ENCODE measurements at places on chromosomes 7 and 10. TPM values are rescaled to one million over a fixed set of nuclear protein-coding genes. Genes with fewer than 3 reads are reported as not detected.

SLC39A12 gene
- total RNA-seq, result not detected

TAC1 gene
- not detected for total RNA-seq

CDK14 gene
- 23.4 TPM for total RNA-seq

CCDC136 gene
- total RNA-seq, result 3.2 TPM

ERLIN1 gene
- 74.7 TPM for total RNA-seq

IL2RA gene
- not detected for total RNA-seq

RHOBTB1 gene
- 20.0 TPM for total RNA-seq

CALHM2 gene
- total RNA-seq, result 28.0 TPM

UTF1 gene
- not detected for total RNA-seq

TMEM196 gene
- not detected for total RNA-seq

EBF3 gene
- 41.7 TPM for total RNA-seq

PALD1 gene
- 0.40 TPM for total RNA-seq

- no peak for DNase-seq
These were observed 62.0 kb downstream of the KIAA1549 start for GRCh38 chr7:138919216-138919615.

GRCh38 chr7:25369786-25370185 lies 141.5 kb upstream of the NPVF start:
- no peak for DNase-seq

DNA sequence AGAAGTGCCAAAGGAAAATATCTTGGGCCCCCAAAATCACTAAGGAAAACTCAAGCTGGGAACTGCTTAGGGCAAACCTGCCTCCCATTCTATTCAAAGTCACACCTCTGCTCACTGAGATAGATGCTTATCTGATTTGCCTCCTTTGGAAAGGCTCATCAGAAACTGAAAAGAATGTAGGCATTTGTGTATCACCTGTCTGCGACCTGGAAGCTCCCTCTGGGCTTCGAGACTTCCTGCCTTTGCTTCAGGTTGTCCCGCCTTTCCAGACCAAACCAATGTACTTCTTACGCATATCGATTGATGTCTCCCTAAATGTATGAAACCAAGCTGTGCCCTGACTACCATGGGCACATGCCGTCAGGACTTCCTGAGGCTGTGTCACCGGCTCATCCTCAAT lies 14.5 kb upstream of the LRRC72 start:
- DNase-seq, result no peak

GRCh38 chr10:104368381-104368780 lies 14.7 kb downstream of the CFAP58 start:
- no peak for DNase-seq

- DNase-seq, result no peak
These were observed 325.6 kb downstream of the PHTF2 start for GRCh38 chr7:78124216-78124615.

- no peak for DNase-seq
These were observed 220.8 kb downstream of the ARHGAP21 start for GRCh38 chr10:24502801-24503460.

DNA sequence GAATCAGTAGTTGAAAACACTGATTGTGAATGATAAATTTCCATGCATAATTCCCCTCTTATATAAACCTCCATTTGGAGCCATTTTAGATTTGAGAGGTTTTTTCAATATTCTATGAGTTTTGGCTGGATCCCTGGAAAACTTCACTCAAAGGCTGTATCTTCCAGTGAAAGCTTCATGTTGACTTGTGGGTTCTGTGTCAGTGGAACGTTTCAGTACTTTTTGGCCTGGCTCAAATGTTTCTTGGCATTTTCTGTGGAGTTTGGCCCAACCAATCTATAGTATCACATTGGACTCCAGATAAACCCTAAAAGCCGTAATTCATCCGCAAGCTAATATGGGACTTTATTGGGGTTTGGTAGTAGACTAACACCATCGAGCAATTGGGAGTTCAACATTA lies 172.6 kb upstream of the PRPS1L1 start:
- no peak for DNase-seq

- no peak for DNase-seq
These were observed 202.2 kb upstream of the CDCA7L start for GRCh38 chr7:22147868-22148267.

DNA sequence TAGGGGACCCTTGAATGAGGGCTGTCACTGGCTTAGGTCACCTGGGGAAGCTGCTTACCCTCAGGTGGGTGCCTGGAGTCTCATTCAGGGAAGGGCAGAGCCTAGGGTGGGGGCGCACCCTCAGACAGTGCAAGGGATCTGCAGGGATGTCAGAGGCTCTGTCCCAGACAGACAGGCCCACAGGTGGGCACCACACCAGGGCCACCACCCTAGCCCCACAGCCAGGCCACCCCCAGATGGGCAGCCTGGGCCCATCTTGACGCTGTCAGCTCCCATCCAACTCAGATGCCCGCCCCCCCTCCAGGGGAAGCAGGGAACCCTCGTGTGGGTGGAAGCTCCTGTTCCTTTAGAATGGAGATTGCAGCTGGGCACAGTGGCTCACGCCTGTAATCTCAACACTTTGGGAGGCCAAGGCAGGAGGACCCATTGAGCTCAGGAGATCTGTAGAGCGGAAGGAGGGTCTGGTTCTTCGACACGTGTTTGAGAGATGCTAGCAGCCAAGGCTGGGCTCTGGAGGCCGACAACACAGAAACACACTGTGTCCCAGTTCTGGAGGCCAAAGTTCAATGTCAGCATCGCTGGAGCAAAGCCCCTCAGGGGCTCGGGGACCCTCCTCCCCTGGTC lies 58.5 kb upstream of the DNAJB6 start:
- DNase-seq, result no peak

GRCh38 chr10:100707261-100707848 lies 38.0 kb upstream of the PAX2 start:
- no peak for DNase-seq

DNA sequence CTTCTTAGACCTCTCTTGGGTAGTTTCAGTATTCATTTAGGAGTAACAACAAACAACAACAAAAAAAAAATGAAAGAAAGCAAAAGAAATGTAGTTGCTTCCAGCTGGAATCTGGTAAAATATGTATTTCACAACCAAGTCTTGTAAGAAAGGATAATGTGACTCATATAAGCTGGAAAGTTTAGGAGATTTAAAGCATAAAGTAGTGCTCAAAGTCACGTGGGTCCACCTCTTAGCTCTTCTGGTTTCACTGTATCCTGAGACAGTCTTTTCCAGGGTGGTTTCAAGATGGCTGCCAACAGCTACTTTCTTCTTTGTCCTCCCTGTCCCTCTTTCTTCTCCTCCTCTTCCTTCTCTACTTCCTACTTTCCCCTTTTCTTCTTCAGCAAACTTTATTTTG lies 69.5 kb upstream of the CDK13 start:
- peak; percentile 50 for DNase-seq

GRCh38 chr7:90869335-90869734 lies 273.2 kb downstream of the CDK14 start:
- DNase-seq, result no peak

DNA sequence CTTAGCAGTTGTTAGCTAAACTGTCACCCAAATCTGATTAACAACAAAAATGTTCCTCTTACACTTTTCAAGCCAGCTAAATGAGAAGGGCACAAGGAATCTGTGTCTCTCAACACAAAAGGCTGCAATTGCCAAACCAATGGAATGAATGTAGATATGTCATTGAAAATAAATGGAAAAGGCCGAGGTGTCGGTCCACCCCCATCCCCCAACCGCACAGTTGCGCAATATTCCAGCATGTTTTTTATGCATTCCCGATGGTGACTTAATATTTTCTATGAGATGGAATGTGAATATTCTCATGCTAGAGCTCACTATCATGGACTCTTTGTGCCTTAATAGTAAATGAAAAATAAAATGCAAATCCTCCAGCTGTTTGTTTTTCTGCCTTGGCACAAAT lies 181.6 kb upstream of the LRGUK start:
- no peak for DNase-seq

GRCh38 chr7:151245360-151246101 lies 3.0 kb downstream of the SMARCD3 start:
- peak; percentile 31 for DNase-seq

DNA sequence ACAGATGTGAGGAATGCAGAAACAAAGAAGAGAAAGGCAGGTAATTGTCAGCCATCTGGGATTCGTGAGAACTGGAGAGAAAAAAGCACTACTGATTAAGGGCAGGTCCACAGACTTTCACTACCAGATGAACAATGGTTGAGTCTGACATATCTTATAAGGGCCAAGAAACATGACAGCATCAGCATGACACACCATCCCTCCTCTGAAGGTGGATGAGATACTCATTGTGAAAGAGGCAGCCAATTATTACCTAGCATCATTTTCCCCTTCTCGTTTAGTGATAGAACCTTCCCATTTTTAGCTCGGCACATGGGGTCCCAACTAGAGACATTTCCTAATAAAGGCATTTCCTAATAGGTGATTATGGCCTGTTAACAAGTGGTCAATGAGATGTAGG lies 19.2 kb upstream of the MET start:
- DNase-seq, result no peak

- DNase-seq, result peak; percentile 3
These were observed 65.6 kb downstream of the FOXI2 start for GRCh38 chr10:127802531-127803095.

GRCh38 chr10:29471544-29471859 lies 163.3 kb downstream of the SVIL start:
- DNase-seq, result peak; percentile 79

GRCh38 chr10:110774069-110775019 lies 97.4 kb upstream of the PDCD4 start:
- DNase-seq, result peak; percentile 91

DNA sequence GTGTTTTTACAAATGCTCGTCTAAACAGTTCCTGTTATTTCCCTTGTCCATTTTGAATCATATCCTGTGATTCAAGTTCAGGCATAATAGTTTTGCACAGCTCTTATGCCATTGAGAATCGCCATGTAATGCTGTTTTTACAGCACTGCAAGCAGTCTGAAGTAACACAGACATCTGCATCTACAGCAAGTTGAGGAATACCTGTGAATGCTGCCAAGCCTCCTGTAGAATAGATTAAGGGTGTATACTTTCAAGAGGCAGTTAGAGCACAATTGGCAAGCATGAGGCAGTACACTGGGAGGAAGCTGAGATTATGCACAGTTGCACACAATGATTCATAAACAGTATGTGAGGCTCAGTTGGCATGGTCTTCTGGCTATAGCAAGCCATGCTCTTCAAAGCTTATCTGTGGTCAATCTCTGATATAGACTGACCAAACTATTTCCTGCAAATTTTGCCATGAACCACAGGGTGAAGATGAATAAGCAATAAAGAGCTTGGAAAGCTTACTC lies 121.9 kb upstream of the AKR1E2 start:
- DNase-seq, result peak; percentile 90

DNA sequence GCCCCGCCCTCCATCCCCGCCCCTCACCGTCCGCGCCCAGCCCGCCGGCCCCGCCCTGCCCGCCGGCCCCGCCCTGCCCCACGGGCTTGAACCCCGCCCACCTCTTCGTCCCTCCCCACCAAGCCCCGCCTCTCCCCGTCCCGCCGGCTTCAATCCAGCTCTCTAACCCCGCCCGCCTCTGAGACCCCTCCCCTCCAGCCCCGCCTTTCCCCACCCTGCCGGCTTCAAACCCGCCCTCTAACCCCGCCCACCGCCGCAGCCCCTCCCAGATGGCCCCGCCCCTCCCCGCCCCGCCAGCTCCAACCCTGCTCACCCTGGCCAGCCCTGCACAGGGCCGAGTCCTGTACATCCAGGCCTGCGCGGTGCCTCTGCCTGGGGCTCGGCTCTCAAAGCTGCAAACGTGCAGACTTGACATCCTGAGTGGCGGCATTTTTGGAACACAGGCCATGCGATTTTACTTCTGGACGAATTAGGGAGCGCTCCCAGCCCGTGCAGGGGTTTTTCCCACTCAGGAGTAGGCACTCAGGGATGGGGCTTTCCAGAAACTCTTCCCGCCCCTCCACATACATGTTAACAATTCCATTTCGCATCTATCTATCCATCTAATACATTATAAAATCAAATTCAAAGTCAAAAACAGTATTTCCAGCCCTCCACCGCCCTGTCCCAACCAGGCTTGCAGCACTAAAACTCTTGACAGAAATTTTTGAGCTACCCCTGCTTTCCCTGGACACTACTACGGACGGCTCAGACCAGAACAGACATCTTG lies 477 bp upstream of the NMT2 start:
- DNase-seq, result peak; percentile 89

GRCh38 chr10:79345241-79346011 lies 1.8 kb upstream of the PPIF start:
- no peak for DNase-seq

DNA sequence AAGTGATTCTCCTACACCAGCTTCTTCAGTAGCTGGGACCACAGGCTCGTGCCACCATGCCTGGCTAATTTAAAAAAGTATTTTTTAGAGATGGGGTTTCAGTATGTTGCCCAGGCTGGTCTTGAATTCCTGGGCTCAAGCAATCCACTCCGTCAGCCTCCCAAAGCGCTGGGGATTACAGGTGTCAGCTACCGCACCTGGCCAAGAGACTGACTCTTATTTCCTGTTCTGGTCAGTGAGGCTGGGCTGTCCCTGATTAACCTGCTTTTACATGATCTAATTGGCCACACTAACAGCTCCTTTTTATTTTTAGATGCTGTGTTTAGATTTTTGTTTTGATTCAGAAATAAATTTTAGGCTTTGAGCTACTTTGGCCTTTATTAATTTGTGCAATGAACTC lies 203.9 kb downstream of the NXPH1 start:
- no peak for DNase-seq

- peak; percentile 45 for DNase-seq
These were observed 42.0 kb downstream of the SRPK2 start for GRCh38 chr7:105346593-105347322.

DNA sequence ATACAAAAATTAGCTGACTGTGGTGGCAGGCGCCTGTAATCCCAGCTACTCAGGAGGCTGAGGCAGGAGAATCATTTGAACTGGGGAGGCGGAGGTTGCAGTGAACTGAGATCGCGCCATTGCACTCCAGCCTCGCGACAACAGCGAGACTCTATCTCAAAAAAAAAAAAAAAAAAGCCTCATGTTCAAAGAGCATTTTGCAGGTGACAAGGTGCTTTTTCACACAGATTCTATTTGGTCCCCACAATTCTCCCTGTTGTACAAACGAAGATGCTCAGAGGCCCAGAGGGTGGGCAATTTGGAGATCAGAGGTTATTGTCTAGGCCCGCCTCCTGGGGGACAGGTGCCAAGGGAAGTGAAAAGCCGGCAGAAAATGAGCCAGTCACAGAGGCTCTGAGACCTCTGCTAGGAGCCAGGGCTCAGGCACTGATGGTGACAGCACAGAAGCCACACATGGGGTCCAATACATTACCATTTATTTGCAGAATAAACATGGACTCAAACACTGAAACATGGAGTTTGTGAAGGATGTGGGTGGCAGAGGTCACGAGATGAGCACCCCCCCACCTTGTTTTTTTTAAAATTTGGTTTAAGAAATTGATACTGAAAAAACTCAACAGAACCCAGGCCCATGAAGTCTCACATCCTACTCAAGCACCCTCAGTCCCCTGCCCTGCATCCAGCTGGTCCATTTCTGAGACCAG lies 882 bp upstream of the GAL3ST4 start:
- no peak for DNase-seq

DNA sequence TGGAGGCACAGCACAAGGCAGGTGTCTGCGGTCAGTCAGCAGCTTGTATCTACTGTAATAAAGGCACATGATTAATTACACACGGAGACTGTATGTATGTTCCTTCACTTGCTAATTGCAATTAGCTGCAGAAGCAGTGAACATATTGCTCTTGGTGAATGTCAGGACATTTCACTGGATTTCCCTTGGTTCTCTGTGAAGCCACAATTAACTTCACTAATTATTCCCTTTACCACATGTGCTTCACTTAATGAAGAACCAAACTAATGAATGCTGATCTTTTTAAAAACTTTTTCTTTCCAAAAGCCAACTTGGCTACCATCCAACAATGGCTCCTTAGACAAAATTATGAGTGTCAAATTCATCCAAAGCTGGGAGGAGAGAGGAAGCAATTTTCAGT lies 290.7 kb downstream of the ADRA2A start:
- DNase-seq, result no peak

Measured in LHCN-M2 (cell line).